ENCODE measurements at places on chromosomes 16 and 17.
A peak's percentile ranks its signal among the peaks of the same experiment; 100 is the strongest.

- no peak for DNase-seq
Measured at GRCh38 chr16:12391956-12392355, 411.7 kb downstream of the CPPED1 start.

GRCh38 chr16:50247123-50247905 lies 19.0 kb upstream of the ADCY7 start:
- DNase-seq, result no peak

GRCh38 chr17:6279659-6280058 lies 155.3 kb downstream of the AIPL1 start:
- no peak for DNase-seq

- no peak for DNase-seq
Measured at GRCh38 chr16:46857368-46857945, 26.5 kb upstream of the C16orf87 start.

GRCh38 chr17:60508384-60508980 lies 17.6 kb downstream of the APPBP2 start:
- DNase-seq, result no peak

DNA sequence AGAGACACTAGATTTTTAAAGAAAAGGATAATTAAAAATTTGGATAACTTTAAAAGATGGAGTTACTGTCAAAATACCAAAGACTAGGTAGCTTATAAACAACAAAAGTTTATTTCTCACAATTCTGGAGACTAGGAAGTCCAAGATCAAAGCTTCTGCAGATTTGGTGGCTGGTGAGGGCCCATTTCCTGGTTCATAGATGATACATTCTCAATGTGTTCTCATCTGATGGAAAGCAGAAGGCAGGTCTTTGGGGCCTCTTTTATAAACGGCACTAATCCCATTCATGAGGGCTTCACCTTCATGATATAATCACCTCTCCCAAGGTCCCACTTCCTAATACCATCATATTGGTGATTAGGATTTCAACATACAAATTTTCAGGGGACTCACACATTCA lies 33.7 kb downstream of the NLK start:
- DNase-seq, result no peak

GRCh38 chr16:48054881-48055601 lies 100.8 kb downstream of the ABCC12 start:
- no peak for DNase-seq

GRCh38 chr17:4248504-4249277 lies 15.1 kb downstream of the ANKFY1 start:
- no peak for DNase-seq

DNA sequence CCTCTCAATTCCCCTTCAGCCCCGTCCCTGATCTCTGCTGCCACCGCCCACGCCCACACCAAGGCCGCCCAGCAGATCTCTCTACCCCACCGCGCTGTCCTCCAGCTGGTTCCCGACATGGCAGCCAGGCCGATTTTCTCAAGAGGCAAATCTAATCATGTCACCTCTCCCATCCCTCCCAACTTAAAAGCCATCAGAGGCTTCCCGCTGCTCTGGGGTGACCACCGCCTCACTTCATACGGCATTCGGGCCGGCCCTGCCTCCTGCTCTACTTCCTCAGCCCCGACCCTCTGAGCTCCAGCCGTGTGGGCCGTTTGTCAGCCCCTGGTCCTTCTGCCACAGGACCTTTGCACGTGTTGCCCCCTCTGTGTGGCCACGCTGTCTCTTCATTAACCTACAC lies 63.2 kb downstream of the RPH3AL start:
- no peak for DNase-seq

DNA sequence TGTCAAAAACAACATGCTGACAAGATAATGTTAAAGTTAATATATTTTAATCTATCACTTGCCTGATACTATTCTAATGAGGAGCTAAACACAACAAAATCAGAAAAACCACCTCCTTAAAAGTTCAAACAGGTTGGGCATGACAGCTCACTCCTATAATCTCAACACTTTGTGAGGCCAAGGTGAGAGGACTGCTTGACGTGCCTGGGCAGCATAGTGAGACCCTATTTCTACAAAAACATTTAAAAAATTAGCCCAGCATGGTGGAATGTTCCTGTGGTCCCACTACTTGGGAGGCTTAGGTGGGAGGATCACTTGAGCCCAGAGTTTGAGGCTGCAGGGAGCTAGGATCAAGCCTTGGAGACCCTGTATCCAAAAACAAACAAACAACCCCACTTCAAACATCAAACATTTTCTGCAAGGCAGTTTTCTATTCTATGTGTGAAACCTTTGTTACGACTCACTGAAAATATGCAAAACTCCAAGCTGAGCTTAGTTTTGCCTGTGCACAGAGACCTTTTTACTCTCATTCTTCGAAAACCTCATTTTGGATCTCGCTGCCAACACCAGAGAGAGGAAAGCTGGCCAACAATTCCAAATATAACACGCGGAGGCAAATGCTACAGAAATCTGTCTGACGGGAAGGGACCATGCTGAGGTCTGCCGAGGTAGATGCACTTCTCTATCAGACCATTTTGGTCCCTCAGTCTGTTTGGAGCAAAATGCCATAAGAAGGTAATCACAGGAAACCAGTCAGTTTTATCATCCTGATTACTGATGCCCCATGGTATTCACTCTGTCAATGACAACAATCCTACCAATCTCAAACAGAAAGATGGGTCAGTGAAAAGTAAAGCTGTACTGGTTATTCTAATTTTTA lies 6.2 kb downstream of the PHF12 start:
- no peak for DNase-seq

DNA sequence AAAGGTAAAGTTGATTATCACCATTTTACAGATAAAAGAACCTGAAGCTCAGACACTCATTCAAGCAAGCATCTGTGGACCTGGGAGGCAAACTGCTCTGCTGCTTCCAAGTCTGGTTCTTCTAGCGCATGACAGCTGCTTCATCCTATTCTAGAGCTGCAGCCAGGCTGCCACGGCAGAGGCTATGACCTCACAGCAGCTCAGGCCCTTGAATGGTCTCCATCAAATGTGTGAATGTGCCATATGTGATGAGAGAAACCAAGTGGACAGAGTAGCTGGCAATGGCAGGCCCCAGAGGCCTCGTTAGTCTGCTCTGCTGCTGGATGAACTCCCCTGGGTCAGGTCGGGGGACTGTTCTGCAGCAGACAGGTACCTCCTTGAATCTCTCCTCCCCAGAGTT lies 30.7 kb upstream of the FOXJ1 start:
- DNase-seq, result no peak

DNA sequence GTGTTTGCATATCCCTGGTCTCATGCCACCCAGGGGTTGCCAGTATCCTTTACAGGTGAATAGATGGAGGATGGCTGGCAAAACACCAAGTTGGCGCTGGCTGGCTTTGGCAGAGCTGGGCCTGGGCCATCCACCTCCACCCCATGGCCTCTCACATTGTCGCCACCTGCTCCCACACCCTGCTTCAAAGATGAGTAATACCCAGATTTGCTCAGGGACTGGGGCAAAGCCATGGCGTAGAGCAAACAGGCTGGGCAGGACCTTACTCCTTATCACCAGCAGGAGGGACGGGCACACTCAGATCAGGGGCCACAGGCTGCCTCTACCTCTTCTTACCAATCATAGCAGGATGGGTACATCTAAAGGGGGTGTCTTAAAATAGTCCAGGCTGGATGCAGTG lies 24.3 kb downstream of the PLA2G10 start:
- no peak for DNase-seq

- DNase-seq, result no peak
Measured at GRCh38 chr16:12184419-12184917, 207.9 kb downstream of the SNX29 start.

DNA sequence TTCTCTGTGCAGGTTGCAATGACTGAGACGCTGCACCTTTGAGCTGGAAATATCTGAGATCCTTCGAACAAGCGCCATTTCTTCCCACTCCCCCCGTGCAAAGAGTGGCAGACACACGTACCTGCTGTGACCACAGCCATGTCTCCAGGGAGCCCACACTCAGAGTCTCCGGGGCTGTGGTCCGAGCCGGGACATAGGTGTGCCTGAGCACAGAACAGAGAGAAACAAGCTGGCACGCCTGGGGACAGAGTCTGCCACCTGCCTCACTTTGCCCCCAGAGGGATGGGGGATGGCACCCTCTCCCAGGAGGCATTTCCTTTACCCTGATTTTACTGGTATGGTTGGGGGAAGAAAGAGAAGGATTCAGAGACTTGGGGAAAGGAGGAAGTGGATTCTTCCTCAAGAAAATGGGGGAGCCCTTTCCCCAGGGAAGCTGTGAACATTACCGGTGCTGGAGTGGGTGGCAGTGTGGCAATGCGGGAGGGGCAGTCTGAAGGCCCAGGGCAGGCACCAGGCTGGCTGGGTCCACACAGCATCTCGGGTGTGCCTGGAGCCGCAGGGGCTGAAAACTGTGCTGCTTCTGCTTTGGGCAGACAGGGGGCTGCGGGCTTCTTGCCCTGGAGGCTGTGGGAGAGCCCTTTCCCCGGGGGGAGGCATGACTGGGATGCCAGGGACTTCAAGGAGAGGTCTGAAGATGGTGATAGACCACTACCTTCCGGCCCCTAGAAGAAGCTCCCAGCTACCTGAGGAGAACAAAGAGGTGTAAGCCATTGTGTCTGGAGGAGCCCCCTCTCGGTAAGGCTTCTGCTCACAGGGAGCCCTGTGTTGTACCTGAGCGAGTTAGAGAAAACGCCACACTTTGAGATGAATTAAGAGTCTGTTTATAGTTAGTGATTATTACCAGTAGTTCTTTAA lies 6.6 kb upstream of the PIK3R6 start:
- no peak for DNase-seq

GRCh38 chr16:819336-820043 lies 19.0 kb upstream of the GNG13 start:
- no peak for DNase-seq

DNA sequence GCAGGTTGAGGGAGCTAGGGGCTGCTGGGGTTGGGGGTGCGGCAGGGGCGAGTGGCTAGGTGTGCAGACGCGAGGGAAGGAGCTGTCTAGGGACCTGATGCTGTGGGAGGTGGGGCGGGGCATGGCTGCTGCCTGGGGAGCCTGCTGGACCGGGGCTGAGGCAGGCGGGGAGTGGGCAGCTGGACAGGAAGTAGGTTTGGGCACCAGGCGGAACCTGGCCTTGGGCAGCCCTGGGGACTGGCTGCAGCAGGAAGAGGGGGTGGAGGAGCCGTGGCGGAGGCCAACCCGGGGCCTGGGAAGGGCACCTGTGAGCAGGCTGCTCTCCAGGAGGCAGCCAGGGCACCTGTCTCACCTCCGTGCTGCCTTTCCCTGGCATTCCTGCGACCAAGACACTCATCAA lies 5.9 kb upstream of the DNASE1L2 start:
- no peak for DNase-seq

- no peak for DNase-seq
Measured at GRCh38 chr17:69870751-69871199, 204.2 kb upstream of the KCNJ16 start.

GRCh38 chr16:11076259-11077018 lies 132.1 kb downstream of the CLEC16A start:
- DNase-seq, result peak; percentile 66

DNA sequence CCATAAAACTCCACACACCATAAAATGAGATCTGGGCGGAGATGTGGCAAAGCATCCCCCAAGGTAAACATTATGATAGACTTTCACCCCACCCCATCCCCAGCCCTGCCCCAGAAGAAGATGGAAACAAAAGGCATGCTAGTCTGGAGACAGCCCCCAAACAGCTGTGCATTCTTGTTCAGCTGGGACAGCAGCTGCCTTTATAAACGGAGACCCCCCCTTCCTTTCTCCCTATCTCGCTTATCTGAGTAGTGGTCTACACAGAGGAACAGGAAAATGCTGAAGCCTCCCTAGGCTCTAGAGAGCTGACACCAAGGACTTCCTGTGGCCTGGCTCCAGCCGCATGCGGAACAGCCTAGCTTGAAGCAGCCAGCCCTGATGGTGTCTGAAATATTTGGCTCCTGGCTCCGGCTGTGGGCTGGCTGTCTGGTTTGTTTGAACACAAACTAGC lies 190.3 kb upstream of the ANKFN1 start:
- no peak for DNase-seq

DNA sequence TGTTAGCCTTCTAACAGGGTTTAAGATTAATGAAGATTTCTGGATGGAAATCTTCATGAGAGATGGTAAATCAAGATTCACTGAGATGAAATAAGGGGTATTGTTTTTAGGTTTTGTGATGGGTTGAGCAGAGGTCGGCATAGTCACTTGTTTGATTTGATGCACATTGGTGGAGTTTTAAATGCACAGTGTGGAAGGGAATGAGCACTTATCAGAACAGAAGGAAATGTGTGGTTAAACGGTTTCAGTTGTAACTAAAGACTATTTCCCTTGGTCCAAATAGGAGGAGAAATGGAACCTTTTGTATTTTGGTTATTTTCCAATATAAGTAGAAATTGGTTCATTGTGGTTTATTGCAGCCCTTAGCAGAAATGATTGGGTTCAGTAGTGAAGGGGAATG lies 34.1 kb downstream of the CBFB start:
- no peak for DNase-seq

DNA sequence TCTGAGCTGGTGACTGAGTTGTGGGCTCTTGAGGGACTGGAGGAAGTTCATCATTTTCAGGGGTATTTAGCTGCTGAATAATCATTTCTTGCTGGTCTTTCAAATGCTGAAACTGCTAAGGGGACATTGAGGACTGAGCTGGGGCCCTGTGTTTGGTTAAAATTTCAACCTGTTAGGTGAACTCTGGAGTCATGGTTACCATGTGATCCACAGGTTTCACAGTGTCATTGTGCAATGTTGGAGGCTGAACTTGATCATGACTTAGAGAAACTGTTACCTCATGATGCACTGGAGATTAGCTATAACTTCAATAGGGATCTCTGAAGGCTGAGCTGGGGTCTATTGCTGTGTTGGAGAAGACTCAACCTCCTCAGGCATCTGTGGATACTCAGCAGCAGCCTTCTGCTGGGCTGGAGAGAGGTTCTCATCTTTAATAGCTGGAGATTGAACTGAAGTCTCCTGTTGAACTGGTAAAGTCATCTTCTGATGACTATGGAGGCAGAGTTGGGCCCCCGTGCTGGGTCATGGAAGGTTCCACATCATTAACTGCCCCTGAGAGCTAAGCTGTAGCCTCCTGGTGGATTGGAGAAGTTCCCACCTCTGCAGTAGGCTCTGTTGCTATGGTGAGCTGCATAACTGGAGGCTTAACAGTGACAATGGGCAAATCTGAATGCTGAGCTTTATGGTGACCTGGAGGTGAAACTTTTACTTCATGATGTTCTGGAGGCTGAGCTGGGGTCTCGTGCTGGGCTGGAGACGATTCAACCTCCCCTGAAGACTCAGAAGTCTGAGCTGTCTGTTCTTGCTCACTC lies 15.2 kb downstream of the RDM1 start:
- DNase-seq, result no peak

DNA sequence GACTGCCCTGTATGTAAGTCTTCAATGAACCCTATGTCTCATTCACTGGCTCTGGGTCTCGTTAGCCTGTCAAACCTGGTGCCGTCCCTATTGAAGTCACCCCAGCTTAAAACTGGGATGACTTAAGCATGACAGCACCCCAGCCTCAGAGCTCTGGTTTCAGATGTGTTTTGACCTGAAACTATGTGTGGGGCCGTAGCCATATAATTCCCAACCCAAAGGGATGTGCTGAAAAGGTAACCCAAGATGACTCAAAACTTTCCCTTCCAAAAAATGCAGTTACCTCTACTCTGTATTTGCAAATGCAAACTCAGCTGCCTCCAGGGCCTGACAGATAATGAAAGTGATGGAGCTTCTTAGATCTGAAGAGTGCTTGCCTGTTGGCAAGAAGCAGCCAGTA lies 478.3 kb upstream of the ERCC4 start:
- DNase-seq, result no peak
